ENCODE measurements at places on chromosomes 1 and 21.

DNA sequence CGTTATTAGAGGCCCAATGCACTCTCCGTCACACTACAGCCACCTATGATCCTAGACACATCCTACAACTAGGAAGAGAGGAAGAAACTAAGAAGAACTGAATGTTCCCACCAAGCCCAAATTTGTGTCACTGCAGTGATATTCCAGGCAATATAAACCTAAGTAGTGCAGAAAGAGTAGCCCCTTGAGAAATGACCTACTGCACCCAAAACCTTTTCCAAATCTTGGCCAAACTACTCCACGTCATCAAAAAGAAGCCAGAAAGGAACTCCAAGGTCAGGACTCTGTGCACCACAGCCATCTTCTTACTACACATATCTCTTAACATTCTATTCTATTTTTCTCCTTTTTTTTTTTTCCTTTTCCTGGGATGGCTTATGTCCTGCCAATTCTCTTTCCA, 60.2 kb downstream of the ADAMTS1 start:
- no peak for DNase-seq

DNA sequence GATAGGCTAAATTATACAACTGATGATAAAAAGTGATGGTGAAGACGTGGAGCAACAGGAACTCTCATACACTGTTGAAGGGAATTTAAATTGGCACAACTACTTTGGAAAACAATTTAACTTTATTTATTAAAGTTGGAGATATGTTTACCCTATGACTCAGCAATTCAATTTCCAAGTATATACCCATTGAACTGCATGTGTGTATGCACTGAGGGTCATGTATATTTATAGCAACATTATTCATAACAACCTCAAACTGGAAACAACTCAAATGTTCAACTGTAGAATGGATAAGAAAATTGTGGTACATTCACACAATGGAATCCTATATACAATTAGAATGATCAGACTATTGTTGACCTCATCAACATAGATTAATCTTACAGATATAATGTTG, 16.5 kb upstream of the BCAS2 start:
- DNase-seq = no peak

DNA sequence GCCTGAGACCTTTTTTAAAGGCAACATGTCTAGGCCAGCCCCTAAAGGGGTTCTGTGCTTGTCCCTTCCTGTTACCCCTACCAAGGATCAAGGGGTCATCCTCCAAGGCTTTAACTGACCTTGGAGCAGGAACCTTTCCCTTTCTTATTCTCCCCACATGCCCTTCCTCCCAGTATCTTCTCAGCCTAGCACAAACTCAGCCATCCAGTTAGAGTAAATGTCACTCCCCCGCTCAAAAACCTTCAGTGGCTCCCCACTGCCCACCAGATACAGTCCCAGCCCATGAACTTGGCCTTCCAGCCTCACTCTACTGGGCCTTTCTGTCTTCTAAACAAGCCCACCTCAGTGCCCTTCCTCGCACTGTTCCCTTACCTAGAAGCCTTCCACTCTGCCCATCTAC, 8.8 kb downstream of the C1QB start:
- no peak for DNase-seq

DNA sequence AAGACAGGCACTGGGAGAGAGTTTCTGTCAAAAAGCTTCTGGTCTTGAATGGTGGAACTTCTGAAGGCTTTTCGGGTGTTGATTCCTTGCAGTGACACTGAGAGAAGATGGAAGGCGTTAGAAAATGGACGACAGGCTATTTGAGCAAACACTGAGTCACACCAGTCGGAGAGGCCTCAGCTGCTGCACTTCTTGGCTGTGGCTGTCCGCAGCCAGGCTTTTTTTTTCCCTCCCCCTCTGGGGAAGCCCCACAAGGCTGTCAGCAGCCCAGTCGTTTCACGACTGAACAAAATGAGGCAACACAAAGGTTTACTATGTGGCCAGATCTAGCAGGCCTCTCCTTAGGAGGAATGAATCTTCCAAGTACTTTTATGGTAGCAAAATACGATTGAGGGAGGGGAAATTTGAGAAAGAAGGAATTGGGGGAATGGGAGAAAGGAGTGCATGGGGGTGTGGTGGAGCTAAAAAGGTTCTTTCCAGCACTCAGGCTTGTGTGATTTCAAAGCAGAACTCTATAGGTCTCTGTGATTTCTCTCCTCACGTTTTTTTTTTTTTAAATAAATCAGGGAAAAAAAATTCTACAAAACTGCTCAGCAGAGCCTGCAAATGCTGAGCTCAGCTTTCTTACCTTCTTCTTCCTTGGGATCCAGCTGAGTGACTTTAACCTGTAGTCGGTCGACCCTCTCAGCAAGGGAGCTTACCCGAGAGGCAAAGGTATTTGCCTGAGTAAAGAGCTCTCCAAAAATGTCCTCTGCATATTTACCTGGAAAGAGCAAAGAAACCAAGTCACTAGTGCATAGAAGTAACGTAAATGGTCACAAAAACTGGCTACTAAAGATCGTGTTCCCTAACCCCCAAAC, 26.1 kb downstream of the GPR3 start:
- no peak for DNase-seq

- no peak for DNase-seq
These were observed 16.2 kb upstream of the LY9 start for GRCh38 chr1:160779626-160780397.

GRCh38 chr1:57088653-57089052, 122.8 kb upstream of the C8B start:
- DNase-seq = no peak

- DNase-seq = no peak
These were observed 32.2 kb downstream of the SLC30A7 start for GRCh38 chr1:100928128-100928527.

DNA sequence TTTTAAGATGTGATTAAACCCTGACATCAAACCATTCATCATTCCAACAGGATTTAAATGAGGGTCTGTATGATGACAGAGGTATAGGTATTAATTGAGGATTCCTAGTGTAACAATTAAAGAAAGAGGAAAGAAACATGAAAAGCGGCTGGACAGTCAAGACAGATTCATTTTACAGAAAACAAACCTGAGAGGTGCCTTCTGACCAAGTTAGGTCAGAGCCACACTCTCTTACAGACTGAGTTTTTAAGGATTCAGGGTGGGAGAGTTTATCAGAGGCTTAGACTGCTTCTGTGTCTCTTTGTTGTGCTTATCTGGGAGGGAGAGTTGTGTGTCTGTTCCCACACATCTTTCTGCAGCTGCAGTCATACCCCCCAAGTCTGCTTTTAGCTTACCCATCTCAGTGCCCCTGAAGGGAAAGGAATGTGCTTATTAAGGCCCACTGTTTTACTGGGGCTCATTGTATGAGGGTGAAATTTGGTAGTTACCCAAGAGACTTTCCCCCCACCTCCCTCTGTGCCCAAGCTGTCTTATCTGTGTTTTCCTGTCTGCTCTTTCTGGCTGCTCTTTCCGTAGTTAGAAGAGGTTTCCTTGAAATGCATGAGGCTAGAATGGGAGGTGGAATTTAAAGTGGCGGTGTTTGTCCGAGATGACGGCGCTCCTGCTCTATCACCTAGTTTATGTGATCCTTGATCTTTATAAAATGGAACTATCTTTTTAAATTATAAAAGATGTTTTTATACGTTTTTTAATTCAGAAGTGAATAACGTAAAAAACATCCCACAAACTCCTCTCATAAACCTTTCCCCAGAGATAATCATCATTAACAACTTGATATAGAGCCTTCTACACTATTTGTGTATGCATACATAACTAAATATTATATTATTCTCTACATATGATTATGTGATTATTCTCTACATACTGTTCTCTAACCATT, 96.0 kb upstream of the TNFSF4 start:
- DNase-seq = no peak

DNA sequence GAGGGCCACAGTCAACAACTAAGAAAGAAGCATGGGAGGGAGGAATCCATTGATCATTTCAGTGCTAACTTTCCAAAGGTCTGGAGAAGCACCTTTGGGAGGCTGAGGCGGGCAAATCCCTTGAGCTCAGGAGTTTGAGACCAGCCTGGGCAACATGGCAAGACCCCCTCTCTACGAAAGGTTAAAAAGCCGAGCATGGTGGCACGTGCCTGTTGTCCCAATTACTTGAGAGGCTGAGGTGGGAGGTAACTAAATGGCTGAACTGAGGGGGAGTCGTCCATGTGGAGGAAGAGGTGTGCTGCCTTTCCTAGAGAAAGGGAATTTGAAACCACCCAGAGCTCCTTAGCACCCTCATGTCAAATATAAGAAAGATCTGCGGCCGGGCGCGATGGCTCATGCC, 16.2 kb downstream of the MASP2 start:
- DNase-seq = no peak

DNA sequence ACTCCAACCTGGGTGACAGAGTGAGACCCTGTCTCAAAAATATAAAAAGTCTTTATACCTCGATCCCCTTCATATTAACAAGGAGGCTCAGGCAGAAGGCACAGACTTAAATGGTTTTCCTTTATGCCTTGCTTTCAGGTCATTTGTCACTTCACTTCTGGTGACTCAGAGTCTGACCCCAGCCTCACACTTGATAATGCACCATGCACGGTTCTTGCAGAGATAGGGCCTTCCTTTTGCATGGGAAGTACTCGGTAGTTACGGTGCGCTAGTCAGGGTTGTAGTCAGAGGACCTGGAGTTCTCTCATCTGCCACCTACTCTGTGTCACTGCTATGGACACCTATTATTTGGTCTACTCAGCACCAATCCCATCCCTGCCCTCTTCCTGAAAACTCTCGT, 43.6 kb upstream of the BMP8B start:
- DNase-seq = no peak

- no peak for DNase-seq
These were observed 158.7 kb downstream of the NCAM2 start for GRCh38 chr21:21156957-21157356.

DNA sequence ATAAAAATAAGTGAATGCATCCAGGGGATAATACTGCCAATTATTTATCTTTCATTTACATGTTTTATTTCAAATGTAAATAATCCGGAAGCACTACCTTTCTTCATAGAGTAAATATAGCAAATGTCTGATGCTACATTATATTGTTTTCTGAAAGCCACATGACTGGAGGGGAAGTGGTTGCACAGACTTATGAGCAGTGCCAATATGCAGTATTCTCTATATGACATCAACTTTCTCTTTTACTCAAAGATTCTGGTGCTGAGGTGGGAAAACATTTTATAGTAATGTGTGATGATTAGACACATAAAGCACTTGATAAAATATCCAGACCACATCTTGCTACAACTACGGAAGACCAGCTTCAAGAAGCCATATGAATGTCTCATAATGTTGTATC, 314.7 kb downstream of the NEGR1 start:
- DNase-seq = no peak

- DNase-seq = no peak
These were observed 138.0 kb downstream of the HS2ST1 start for GRCh38 chr1:87052400-87052799.

- no peak for DNase-seq
These were observed 146.9 kb upstream of the POGK start for GRCh38 chr1:166692346-166692745.

DNA sequence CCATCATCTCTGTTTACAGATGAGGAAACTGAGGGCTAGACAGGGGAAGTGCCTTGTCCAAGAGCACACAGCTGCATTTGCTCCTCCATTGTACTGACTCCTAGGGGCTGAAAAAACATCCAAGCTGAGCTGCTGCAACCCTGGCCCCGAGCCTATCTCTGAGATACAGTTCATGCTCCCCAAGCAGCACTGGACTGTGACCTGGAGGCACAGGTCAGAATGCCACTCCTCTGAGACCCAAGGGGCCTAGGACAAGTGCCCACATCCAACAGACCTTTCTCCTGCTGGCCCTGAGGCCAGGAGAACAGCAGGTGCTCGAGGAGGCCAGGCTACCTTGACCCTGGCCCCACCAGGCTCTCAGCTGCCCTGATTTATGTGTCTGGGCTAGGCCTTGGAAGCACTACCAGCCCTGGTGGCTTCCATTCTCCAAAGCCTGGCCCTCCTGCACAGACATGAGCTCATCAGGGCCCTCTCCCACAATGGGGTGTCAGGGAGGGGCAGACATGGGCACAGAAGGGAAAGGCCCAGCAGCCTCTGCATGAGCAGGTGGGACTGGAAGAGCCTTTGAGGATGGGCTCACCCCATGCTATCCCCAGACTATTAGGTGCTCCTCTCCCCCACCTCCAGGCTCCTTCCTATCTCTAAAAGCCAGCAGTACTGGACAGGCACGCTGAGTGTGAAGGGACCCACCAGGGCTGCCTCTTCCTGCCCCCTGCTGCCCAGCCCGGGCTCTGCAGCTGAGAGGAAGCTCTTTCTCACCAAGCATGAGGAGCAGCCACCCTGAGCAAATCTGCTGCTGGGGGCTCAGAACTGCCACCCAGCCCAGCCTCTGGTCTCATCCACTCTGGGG, 18.8 kb downstream of the ADGRB2 start:
- DNase-seq = no peak

GRCh38 chr1:173295391-173295790, 88.3 kb upstream of the TNFSF4 start:
- no peak for DNase-seq

DNA sequence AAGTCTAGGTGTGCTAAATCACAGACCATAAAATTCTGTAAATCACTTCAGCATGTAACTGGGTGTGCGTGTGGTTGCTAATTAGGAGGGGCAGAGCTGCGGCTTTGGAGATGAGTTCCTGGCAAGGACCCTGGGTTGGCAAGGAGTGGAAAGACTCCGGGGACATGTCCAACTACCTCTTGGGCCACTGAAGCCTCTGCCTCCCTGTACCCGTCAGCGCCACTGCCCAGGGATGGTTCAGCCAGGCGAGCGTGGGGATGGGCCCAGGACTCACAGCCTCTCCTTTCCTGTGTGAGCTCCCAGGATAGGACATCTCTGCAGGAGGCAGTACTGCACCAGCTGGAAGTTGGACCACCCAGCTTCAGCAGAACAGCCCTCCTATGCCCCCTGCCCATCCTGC, 386.4 kb upstream of the VAMP3 start:
- DNase-seq = no peak

DNA sequence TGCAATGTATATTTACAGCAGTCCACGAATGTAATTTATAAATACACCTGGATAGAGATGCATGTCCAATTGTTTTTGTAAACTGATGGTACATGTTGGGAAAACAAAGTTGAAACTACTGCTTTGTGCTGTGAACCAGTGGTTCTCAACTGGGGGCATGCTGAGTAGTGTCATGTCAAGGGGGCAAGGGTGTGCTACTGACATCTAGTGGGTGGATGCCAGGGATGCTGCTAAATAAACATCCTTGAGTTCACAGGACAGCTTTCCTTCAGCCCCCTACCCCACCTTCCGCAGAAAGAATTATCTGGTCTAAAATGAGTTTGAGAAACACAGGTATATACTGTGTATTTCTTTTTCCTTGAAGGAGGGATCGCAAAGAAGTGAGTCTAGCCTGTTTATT, 95.9 kb downstream of the RASAL2 start:
- no peak for DNase-seq

GRCh38 chr1:182595641-182596240, 6.7 kb upstream of the RNASEL start:
- peak; percentile 51 for DNase-seq
